Posterior vena cava (tissue), 2 donors: ENCODE measurements at places on chromosomes 2 and 18. TPM values are rescaled to one million over a fixed set of nuclear protein-coding genes. Genes with fewer than 3 reads are reported as not detected.

Gene TFCP2L1
- 2.3 TPM for total RNA-seq

DNA sequence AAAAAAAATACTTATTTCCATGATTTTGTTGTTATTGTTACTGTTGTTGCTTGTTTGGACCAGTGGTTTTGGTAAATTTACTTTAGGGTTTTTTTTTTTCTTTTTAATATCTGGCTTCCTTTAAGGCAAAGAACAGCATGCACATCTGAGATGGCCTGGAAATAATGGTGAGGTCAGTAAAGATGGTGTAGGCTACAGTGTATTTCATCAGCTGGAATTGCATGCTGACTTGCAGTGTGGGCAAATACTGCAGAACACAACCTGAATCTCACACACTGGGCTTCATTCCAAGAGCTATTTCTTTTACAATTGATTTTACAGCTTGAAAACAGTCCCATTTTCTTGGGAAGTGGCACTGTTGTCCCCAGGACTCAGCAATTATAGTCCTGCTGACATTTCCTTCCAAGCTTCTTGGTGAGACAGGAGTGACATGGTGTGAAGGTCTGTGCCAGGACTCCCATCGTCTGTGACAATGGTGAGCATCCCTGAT is 376.1 kb upstream of the SOX11 start:
- DNase-seq: no peak

DNA sequence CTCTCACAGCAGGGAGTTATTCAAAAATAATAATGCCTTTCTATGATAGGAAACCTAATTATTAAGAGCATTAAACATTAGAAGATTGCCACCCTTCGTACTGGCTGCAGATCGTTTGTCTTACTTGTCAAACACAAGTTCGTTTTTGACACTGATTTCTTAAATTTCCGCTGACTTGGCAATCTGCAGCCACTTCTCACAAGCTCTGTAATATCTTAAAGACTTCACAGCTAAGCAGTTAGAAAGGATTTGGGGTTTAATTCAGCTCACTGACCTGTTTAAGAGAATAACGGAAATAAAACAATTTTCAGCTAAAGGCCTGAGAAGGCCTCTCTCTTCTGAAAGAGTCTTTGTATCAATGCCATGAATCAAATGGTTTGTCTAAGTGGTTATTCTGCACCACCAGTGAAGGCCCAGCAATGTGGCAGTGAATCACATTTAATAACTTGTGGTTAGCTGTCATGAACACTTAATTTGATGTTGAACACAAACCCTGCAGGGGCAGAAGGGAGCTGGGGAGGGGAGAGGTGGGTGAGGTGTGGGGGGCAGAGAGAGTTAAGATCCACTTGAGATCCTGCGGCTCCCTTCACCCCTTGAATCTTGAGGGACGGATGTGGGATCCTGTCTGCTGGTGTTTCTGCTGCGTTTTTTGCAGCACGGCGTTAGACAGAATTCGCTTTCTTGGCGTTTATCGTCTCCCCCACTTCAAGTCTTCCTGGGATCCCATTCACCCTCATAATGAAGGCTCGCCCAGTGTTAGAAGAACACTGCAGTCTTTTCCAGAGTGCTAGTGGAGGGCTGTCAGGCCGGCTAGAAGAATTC is 145.4 kb upstream of the SATB2 start:
- no peak for DNase-seq

- no peak for DNase-seq
Measured at GRCh38 chr18:56945171-56946083, 201.5 kb upstream of the BOD1L2 start.

Gene HOXD13
- not detected for total RNA-seq
